ENCODE measurements at places on chromosomes 6 and 20.

DNA sequence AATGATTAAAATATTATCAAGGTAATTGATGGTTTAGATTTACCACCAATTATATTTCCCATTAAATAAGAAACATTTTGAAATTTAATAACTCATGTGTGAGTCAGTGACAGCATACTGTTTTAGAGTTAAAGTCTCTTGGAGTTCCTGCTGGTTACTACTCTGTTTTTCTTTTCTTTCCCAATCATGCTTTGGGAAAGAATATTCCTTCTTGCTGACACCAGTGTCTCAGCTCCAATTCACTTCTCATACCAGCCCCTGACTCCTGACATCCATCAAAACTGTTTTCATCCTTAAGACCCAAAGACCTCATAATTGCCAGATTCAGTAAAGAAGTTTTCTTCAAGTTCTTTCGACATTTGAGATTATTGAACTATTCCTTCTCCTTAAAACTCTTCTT, 50.3 kb downstream of the AIG1 start:
- H3K27me3 ChIP-seq: no peaks in the 10 kb centered on the region
- H3K36me3 ChIP-seq: no peaks in the 10 kb centered on the region
- DNase-seq: no peak
- no peak overlapping the region for H3K27ac ChIP-seq
- H3K4me1 ChIP-seq: no peaks in the 10 kb centered on the region
- H3K4me3 ChIP-seq: no peak overlapping the region

GRCh38 chr6:112007254-112007653, 46.6 kb upstream of the CCN6 start:
- DNase-seq: no peak
- no peak overlapping the region for H3K4me3 ChIP-seq
- no peaks in the 10 kb centered on the region for H3K36me3 ChIP-seq
- H3K27me3 ChIP-seq: no peaks in the 10 kb centered on the region
- no peaks in the 10 kb centered on the region for H3K4me1 ChIP-seq

GRCh38 chr6:167988945-167989841, 8.3 kb upstream of the KIF25 start:
- H3K27me3 ChIP-seq: no peaks in the 10 kb centered on the region
- no peaks in the 10 kb centered on the region for H3K36me3 ChIP-seq
- H3K27ac ChIP-seq: no peak overlapping the region
- DNase-seq: no peak
- no peak overlapping the region for H3K4me3 ChIP-seq
- H3K4me1 ChIP-seq: no peaks in the 10 kb centered on the region

- no peaks in the 10 kb centered on the region for H3K36me3 ChIP-seq
- DNase-seq: peak; percentile 47
- H3K27ac ChIP-seq: no peak overlapping the region
- no peaks in the 10 kb centered on the region for H3K27me3 ChIP-seq
- H3K4me3 ChIP-seq: no peak overlapping the region
Observed at GRCh38 chr6:157264701-157265100, 58.6 kb downstream of the TMEM242 start.

- no peaks in the 10 kb centered on the region for H3K36me3 ChIP-seq
- no peaks in the 10 kb centered on the region for H3K4me1 ChIP-seq
- H3K4me3 ChIP-seq: no peak overlapping the region
- H3K27ac ChIP-seq: no peak overlapping the region
Observed at GRCh38 chr20:46832555-46832954, 62.1 kb upstream of the EYA2 start.

DNA sequence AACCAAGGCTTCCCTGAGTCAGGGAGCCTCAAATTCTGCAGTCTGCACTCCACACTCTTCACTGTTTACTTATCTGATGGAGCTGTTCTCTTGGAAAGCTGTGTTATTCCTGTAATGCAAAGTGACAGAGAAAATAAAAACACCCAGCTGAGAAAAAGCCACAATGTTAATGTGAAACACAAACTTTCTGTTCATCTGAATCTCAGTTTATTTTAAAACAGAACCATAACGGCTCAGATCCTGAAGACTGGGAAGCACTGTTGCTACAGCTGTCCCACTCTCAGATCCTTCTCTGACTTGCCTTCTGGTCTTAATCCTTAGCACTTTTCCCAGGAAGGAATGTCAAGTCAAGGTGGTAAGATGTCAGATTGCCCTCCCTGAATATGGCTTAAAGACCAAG, 736.6 kb downstream of the DHX35 start:
- no peaks in the 10 kb centered on the region for H3K4me1 ChIP-seq
- no peaks in the 10 kb centered on the region for H3K36me3 ChIP-seq
- no peaks in the 10 kb centered on the region for H3K27me3 ChIP-seq
- DNase-seq: no peak
- H3K27ac ChIP-seq: no peak overlapping the region

DNA sequence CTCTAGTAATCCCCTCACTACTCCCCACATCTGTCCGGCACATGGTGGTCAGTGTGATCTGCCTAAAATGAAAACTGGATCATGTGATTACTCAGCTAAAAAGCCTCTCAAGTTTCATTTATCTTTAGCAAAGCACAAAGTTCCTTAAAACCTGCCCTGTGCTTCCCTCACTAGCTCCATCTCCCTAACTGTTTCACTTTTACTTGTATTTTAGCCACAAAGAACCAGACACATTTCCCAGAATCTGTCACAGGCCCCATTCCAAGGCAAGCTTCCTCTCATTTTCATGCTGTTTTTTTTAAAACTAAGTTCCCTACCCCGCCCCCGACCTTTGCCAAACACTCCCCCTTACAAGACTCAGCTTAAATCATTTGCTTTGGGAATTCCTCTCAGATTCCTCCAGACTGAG, 8.9 kb upstream of the IGF2R start:
- no peak for DNase-seq
- H3K4me1 ChIP-seq: no peaks in the 10 kb centered on the region
- H3K4me3 ChIP-seq: no peak overlapping the region
- H3K27me3 ChIP-seq: no peaks in the 10 kb centered on the region
- H3K27ac ChIP-seq: peak overlapping the region; percentile 51
- H3K36me3 ChIP-seq: no peaks in the 10 kb centered on the region

- DNase-seq: no peak
- no peak overlapping the region for H3K27ac ChIP-seq
- no peaks in the 10 kb centered on the region for H3K4me1 ChIP-seq
- H3K27me3 ChIP-seq: no peaks in the 10 kb centered on the region
- H3K4me3 ChIP-seq: no peak overlapping the region
Observed at GRCh38 chr20:62268228-62268900, 30.0 kb downstream of the OSBPL2 start.

DNA sequence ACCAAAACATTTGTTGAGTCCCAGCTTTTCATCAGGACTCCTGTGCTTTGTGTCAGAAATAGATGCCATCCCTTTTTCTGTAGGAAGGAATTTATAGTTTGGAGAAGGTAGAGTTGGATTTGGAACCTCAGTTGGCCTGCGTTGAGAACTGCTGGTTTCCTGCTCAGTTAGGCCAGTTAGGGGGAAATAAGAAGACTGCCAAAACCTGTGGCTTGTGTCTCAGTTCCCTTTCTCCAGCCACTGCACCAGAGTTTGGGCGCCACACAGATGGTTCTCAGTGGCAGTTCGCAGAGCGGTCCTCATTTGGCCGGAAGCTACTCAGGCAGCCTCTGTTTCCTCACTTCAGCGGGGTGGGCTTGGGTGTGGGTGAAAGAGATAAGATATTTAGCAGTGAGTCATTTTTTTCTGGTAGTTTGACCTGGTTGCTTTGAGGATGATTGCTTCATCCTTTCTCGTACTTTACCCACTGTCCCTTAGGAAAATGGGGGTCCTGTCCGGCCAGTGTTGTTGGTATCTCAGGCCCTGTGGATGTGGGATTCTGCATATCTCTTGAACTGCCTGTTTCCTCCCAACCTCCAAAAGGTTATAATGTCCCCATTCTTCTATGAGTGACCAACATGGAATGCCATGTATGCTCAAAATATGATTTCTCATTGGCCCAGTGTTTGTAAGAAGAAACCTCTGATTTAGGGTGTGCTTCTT, 53.7 kb downstream of the JARID2 start:
- peaks cover 45% of the 10 kb centered on the region for H3K4me1 ChIP-seq

DNA sequence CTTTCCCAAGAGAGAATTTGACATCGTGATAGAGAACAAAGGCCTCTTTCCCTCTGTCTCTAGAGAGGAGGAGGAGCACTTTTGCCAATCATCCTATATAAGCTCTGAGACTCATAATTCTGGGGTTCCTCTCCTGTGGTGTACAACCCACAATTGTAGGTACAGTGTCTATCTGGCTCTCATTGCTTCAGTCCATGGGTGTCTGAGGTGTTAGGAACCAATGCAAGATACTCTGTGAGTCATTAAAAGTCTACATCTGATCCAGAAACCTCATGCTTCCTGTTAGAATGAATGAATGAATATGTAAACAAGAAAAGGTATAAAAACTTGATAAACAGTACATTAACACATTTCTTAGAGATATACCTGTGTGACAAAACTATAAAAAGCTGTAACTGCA, 356.7 kb downstream of the QKI start:
- no peak overlapping the region for H3K4me3 ChIP-seq
- H3K36me3 ChIP-seq: no peaks in the 10 kb centered on the region
- no peaks in the 10 kb centered on the region for H3K27me3 ChIP-seq
- H3K4me1 ChIP-seq: no peaks in the 10 kb centered on the region
- no peak for DNase-seq

GRCh38 chr6:137519629-137520176, 25.5 kb upstream of the OLIG3 start:
- no peak for DNase-seq
- H3K27ac ChIP-seq: no peak overlapping the region
- H3K36me3 ChIP-seq: no peaks in the 10 kb centered on the region
- H3K4me1 ChIP-seq: no peaks in the 10 kb centered on the region

DNA sequence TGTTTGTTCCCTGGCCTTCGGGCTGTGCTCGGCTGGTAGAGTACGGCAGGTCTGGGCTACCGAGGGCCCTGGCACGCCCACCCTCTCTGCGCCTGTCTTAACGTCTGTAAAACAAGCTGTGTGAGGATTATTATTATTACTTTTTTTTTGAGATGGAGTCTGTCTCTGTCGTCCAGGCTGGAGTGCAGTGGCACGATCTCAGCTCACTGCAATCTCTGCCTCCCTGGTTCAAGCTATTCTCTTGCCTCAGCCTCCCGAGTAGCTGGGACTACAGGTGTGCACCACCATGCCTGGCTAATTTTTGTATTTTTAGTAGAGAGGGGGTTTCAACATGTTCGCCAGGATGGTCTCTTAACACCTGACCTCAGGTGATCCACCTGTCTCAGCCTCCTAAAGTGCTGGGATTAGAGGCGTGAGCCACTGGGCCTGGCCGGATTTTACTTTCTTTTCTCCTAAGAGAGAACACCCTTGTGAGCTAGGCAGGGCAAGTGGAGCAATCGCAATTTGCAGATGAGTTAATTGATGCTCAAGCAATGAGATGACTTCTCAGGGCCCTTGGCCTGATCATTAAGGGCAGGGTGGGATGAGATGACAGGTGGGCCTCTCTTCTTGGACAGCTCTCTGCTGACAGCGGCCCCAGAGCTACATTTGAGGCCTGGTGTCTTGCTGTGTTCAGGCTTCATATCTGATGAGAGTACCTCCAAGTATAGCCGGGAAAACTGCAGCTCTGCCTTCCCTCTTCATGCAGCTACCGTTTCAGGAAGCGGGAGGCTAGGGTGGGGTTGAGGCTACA, 859 bp upstream of the SMIM29 start:
- DNase-seq: no peak
- H3K4me3 ChIP-seq: peak overlapping the region; percentile 78
- H3K36me3 ChIP-seq: no peaks in the 10 kb centered on the region
- H3K27me3 ChIP-seq: no peaks in the 10 kb centered on the region

DNA sequence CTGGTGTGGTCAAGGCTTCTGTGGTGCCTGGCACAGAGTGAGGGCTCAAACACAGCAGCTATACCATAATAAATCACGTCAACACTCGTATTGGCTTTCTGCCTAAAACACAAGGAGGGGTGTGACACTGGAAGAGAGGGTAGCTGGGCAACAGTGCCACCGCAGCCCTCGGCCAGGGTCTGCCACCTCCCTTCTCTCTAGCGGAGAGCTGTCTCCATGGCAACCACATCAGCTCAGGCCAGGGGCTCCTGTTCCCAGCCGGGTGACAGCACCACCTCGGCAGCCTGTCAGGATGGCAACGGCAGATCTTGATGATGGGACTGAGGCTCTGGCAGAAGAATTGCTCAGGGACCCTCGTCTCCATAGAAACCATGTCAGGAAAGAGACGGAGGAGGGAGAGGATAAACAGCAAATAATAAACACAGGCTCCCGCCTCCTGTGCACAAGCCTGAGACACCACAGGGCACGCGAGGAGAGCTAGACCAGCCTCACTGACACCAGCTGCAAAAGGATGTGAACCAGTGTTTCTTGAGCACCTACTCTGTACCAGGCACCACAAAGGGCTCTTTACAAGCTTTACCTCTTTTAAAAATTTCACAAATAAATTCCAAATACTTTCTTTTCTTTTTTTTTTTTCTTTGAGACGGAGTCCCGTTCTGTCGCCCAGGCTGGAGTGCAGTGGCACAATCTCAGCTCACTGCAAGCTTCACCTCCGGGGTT, 50.4 kb upstream of the TLDC2 start:
- H3K36me3 ChIP-seq: no peaks in the 10 kb centered on the region
- DNase-seq: no peak

- H3K27me3 ChIP-seq: no peaks in the 10 kb centered on the region
- DNase-seq: no peak
- H3K27ac ChIP-seq: no peak overlapping the region
Observed at GRCh38 chr6:76684875-76685274, 612.4 kb upstream of the IMPG1 start.

Data from Peyer's patch (tissue), 4 donors.